ENCODE measurements at places on chromosomes 7 and 10.

GRCh38 chr10:50992356-50992901, 81.9 kb upstream of the PRKG1 start:
- DNase-seq = peak; percentile 13

GRCh38 chr10:27619329-27619728, 115.2 kb downstream of the RAB18 start:
- DNase-seq = no peak

- no peak for DNase-seq
These were observed 12.7 kb downstream of the FZD1 start for GRCh38 chr7:91276909-91277308.

DNA sequence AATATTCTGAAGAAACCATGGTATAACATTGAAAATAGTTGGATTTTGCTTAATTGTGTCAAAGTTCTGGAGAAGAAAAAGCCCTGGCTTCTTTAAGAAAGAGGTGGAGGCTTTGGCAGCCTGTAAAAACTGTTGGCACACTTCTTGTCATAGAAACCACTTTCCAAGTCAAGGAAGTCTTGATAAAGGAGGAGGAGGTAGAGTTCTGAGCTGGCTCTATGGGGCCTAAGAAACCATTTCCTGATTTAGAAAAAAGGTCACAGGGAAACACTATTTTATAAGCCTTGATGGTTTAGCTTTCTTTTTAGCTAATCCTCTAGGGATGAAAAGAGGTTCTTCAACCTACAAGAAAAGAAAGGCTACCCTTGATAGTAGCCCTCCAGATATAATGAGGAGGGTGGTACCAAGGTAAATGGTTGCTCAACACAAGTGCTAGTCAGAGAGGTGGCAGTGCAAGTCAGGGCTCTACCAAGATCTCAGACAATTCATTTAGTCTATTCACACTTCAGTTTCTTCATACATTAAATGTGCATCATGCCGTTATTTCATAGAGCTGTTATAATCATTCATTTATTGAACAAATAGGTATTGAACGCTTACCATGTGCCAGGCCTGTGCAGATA, 346.9 kb downstream of the RNLS start:
- no peak for DNase-seq

- no peak for DNase-seq
These were observed 28.3 kb downstream of the CRCP start for GRCh38 chr7:66142996-66143395.

GRCh38 chr10:68154211-68154497, 44.9 kb downstream of the MYPN start:
- no peak for DNase-seq

GRCh38 chr10:17506390-17506789, 52.0 kb upstream of the ST8SIA6 start:
- no peak for DNase-seq

DNA sequence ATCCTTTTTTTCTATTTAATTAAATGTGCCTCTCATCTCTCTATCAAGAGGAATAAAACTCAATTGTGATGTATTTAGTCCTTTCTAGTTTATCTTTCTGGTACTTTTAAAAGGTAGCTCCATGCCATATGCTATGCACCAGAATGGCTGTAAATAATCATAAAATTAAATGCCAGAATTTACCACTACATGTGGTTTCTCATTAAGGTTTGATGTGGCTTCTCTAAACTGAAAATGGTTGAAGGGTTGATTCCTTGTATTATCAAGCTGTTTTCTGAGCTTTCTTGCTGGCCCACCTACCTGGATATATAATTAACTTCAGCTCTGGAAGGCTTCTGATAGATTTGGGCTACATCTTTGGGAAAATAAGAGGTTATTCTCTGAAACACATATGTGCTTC, 171.9 kb upstream of the RHOBTB1 start:
- DNase-seq = no peak

GRCh38 chr10:31087011-31087410, 55.3 kb upstream of the ZNF438 start:
- no peak for DNase-seq

GRCh38 chr7:137932881-137933269, 69.0 kb downstream of the CREB3L2 start:
- no peak for DNase-seq

- DNase-seq = no peak
These were observed 637.1 kb downstream of the CCSER2 start for GRCh38 chr10:84965468-84965867.

DNA sequence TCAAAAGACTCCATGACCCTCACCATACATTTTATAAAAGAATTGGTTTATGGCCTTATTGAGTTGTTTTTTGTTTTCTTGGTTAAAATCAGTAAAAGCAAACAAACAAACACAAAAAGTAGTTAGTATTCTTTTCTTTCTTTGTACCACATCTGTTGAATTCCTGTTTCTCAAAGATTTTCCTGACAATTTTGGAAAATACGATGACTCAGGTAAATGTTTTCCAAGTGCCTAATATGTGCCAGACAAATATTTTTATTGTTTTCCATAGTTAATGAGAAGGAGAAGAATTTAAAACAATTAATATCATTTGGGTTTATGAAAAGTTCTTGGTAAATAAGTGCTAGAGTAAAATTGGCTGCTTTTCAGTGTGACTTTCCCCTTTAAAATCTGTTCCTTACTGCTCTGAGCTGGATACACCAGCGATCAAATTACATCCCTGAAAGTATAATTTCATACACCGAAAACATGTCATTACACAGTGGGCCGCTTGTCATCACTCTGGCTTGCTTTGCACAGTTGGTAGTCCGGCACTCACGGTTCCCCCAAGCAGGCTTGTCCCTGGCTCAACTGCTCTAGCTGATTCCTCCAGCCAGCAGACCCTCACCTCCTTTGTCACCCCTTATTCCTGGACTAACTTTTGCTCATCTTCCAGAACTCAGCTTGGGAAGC, 80.5 kb downstream of the TBXAS1 start:
- DNase-seq = no peak

- DNase-seq = no peak
These were observed 145.6 kb downstream of the RELN start for GRCh38 chr7:103843689-103844480.

DNA sequence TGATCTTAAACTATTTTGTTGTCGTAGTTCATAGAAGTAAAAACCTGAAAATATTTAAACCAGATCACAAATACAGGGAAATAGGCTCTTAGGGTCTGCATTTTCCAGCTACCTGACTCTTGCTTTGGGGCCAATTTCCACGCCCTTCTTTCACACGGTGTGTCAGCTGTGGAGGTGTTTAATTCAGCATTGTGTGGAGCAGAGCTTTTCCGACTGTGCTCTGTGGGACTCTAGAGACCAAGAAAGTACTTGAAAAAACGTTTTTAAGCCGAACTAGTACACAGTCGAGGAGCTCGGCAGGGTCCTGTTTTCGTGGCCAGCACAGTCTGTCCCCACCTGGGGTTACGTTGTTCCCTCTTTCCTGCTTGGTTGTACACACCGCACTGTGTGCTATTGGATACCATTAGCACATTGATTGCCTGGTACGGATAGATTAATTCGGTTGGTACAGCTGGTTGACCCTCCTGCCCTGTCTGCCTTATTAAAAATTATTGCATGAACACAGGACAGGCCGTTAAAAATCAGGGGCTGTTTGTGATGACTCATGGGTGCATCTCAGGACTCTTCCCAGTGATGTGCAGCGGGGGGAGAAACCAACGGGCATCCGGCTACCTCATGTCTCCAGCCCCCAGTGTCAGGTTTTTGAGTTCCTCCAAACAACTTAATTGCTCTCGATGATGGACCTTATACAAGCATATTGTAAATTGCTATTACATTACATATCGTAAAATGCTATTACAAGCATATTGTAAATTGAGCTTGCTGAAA, 80.7 kb upstream of the BTBD16 start:
- DNase-seq = no peak

- no peak for DNase-seq
These were observed 188.4 kb upstream of the C7orf33 start for GRCh38 chr7:148402159-148402558.

DNA sequence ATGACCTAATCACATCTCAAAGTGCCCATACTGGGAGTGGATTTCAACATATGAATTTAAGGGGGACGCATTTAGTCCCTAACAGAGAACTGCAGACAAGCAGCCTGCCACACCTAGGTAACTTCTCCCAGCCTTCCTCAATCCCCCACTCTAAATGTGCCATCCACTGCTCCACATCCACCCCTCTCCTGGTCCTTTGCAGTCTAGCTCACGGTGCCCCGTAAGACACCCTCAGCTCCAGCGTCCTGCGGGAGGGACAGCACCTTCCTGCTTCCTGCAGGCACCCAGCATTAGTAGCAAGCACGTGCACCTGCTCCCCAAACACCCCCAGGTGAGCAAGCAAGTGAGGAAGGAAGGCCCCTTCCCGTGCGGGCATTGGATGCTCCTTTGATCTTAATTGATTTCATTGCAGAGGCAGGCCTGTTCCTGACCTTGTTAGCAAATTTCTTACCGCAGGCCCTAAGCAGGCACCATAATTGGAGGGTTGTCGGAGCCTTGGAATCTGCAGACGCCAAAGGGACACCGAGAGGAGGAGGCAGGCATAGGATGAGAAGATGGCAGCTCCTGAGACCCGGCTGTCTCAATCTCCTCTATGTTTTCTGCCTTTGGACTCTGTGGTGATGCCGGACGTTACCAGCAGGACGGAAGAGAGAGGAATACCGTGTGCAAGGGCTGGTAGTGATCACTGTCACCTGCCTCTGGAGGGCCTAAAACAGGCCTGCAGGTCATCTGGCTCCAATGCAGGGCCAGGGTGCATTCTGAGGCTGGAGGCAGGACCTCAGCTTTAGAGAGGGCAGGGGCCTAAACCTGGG, 75.8 kb upstream of the CHST15 start:
- no peak for DNase-seq

GRCh38 chr10:34346516-34347100, 468.5 kb downstream of the PARD3 start:
- no peak for DNase-seq

DNA sequence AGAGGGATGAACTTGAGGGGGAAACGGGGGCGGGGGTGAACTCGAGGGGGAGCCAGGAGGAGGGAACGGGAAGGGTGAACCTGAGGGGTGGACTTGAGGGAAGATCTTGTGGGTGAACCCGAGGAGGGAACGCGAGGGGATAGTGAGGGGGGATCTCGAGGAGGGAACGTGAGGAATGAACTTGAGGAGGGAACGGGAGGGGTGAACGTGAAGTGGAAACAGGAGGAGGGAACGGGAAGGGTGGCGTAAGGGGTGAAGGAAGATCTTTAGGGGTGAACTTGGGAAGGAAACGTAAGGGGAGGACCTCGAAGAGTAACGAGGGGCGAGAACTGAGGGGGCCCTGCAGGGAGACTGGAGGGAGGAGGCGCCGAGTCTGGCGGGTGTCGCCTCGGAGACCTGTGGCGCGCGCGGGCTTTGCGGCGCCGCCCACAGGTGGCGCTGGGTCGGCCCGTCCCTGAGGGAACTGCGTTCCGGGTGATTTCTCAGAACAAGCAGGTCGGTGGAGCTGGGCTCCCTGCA, 651 bp downstream of the MYO3A start:
- DNase-seq = no peak

DNA sequence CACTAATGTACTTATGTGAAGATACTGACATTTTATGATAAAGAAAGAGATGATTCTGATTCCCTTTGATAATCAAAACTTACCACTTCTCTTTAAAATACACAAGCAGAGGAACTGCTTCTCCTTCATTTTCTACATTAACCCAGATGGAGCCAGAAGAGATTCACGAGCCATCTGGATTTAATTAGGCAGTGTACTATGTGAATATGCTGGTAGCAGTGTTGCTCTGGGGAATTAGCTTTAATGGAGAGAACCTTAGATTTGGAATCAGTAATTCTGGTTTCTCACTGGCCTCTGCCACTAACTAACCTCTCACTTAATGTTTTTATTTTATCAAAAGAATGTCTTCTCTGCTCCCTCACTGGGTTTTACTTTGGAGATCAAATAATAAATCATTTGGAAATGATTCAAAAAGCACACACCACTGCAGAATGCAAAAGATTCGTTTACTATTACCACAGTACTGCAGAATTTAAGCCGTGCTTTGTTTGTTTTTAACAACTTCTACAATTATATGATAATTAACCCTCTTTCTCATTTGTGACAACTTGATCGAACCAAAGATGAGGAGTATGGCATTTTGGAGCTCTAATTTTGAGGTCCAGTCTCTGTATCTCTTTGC, 77.5 kb upstream of the PHYHIPL start:
- DNase-seq = no peak

GRCh38 chr10:45199205-45199740, 116.1 kb downstream of the OR13A1 start:
- no peak for DNase-seq

DNA sequence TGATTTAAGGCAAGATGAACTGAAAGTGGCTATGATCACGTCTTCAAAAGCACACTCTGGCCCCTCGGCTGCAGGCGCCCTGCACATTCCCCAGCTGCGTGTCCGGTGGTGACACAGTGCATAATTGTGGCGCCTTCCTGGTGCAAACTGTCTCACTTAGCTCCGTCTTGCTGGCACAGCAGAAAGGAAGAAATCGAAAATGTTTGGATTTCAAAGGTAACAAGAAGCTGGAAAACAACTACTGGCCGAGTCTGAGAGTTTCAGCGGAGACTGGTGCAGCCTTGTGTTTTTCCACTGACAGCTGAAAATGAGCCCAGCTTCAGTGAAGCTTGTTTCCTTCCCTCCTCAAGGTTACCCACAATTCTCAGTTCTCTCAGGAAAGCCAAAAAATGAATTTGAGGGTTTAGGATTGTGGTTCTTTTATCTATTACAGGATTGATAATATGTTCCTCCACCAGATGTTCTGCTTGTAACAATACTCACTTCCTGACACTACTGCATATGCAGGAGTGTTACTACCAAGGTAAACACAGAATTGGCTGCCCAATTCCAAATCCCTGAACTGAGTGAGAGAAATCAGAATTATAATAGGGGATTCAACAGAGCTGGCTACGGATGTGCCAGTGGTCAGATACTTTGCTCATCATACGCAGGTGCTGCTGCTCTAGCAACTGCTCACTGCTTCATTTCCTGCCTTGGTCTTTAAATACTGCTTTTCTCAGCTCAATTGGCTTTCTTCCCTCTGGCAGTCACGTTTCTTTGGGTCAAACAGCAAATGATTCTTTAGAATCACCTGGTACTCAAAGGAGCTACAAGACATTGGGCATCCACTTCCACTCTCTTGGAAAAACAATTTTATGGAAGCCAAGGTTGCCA, 63.7 kb downstream of the TRUB1 start:
- DNase-seq = no peak

DNA sequence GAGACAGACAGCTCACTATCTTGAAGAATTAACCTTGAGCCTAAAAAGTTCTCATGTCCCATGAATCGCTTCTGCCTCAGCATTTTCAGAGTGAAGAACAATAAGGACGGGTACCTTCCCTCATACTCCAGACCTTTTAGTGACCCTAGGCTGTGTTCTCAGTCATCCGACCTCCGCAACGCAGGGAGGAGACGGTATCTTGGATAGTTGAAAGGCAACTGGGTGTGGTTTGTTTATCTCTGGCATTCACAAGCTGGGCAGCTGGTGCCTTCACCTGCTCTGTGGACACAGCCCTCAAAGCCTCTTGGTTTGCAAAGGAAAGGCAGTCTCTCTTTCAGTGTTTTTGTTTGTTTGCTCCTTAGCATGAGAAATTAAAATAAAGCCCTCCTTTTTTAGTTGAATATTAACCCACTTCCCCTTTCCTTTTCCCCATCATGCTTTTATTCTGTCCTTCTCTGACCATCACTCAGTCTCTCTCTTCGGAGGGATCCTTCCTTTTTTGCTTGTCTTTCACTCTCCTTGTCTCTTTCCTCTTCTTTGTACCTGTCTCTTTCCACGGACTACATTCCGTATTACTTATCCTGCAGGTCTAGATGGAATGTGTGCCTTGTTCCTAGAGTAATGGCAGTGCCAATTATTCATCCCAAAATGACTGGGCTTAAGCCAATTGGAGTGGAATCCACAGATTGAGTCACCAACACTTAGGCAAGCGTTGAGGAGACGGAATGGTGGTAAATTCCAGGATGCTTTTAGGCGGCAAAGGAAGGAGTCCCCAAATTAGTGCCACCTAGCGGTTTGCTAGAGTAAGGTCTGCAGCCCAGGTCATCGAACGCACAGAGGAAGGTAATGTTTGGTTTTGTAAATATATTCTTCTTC, 45.8 kb downstream of the PRR15 start:
- peak; percentile 38 for DNase-seq

Measured in HuH-7.5 (cell line).